SJSA1 (cell line): ENCODE measurements at places on chromosomes 6 and 20. TPM values are rescaled to one million over a fixed set of nuclear protein-coding genes. Genes with fewer than 3 reads are reported as not detected.

DNA sequence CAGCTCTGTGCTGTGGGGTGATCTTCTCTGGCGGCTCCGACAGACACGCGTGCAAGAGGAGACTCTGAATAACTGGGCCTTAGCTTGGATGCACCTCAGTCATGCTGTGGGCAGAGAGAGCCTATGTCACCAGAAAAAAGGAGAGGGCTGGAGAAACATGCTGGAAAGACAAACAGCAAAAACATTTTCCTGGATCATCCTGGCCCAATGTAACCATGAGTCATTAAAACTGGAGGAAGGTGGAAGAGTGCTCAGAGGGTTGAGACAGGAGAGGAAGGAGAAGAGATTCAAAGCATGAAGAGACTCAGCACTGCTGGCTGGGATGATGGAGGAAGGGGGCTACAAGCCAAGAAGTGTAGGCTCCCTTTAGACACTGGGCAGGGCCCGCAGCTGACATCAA, 292.0 kb downstream of the CDH26 start:
- no peak for DNase-seq
- no peaks in the 10 kb centered on the region for H3K36me3 ChIP-seq
- H3K27me3 ChIP-seq = no peaks in the 10 kb centered on the region; the same call in 1 of the 2 replicates
- no peak overlapping the region for H3K4me3 ChIP-seq

- H3K27ac ChIP-seq = no peak overlapping the region
- no peak for DNase-seq
- H3K27me3 ChIP-seq = no peaks in the 10 kb centered on the region
- H3K36me3 ChIP-seq = no peaks in the 10 kb centered on the region
Observed at GRCh38 chr6:41422161-41422560, 86.8 kb downstream of the NCR2 start.

DNA sequence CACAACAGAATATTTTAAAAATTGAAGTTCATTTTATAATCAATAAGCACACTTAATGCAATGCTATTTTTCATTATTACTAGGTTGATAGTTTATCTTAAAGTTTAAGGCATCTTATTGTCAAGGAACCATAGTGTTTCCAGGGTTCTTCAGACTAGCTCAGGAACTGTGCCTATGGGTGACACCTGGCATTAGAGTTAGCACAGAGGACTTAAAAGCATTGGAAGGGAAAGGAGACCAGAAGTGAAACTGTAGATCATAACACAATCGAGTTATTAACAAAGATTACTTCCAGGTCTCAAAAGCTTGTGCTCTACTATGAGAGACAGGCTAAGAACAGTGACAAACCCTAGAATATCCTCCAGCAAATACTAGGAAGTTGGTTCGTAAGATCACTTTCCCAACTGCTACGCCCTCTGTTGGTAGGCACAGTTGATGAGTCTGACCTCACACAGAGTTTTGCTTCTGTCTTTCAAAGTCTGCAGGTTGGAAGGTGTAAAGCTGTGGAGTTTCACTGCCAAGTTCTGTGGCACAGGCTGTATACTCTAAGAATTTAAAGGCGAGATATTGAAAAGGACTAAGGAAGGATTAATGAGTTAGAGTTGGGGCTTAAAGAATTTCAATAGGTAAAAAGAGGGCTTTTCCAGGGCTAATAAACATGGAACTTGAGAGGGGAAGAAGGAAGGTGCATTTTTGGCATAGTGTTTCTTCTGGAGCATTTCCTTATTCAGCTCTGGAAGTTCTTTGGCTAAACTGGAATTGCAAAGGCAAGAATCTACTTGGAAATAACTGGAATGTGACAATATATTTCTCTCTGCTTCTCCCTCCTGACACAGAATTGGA, 531.3 kb upstream of the JAG1 start:
- peak; percentile 64 for DNase-seq
- H3K4me3 ChIP-seq = no peak overlapping the region
- H3K36me3 ChIP-seq = no peaks in the 10 kb centered on the region

DNA sequence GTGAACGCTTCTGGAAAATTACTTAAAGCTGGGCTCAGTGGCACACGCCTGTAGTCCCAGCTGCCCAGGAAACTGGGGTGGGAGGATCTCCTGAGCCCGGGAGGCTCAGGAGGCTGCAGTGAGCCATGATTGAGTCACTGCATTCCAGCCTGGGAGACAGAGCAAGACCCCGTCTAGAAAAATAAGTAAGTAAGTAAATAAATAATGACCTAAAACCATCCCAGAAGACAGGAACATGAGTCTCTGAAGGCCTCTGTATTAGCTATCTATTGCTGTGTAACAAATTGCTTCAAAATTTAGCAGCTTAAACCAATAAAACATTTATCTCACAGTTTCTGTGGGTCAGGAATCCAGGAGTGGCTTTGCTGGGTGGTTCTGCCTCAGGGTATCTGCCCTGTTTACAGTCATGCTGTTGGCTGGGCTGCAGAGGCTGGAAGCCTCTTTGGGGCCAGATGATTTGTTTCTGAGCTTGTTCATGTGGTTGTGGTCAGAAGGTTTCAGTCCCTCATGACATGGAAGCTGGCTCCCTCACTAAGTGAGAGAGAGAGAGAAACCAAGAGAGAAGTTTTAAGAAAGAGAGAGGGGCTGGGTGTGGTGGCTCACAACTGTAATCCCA, 48.4 kb upstream of the NCOA3 start:
- H3K27ac ChIP-seq = no peak overlapping the region
- H3K4me1 ChIP-seq = peaks cover 13% of the 10 kb centered on the region
- DNase-seq = peak; percentile 68
- H3K4me3 ChIP-seq = no peak overlapping the region

GRCh38 chr6:111382476-111383294, 100.3 kb downstream of the REV3L start:
- H3K4me1 ChIP-seq = no peaks in the 10 kb centered on the region
- H3K27me3 ChIP-seq = no peaks in the 10 kb centered on the region
- no peak for DNase-seq
- peaks cover 77% of the 10 kb centered on the region for H3K36me3 ChIP-seq

- H3K27me3 ChIP-seq = no peaks in the 10 kb centered on the region
- peak; percentile 47 for DNase-seq
- H3K36me3 ChIP-seq = no peaks in the 10 kb centered on the region
- peak overlapping the region; percentile 22; the same call in 1 of the 2 replicates for H3K27ac ChIP-seq
- H3K4me3 ChIP-seq = no peak overlapping the region
Observed at GRCh38 chr6:21855811-21856455, 262.4 kb downstream of the SOX4 start.

GRCh38 chr20:42118409-42119125, 500.4 kb upstream of the CHD6 start:
- H3K4me3 ChIP-seq = no peak overlapping the region
- H3K4me1 ChIP-seq = no peaks in the 10 kb centered on the region
- no peaks in the 10 kb centered on the region for H3K27me3 ChIP-seq
- H3K36me3 ChIP-seq = no peaks in the 10 kb centered on the region
- no peak for DNase-seq
- no peak overlapping the region for H3K27ac ChIP-seq

GRCh38 chr6:156777577-156778453, 637 bp downstream of the ARID1B start:
- H3K36me3 ChIP-seq = peaks cover 11% of the 10 kb centered on the region
- peak; percentile 71 for DNase-seq
- H3K27ac ChIP-seq = peak overlapping the region; percentile 90
- H3K4me3 ChIP-seq = peak overlapping the region; percentile 85

- no peaks in the 10 kb centered on the region for H3K4me1 ChIP-seq
- no peak for DNase-seq
- H3K4me3 ChIP-seq = no peak overlapping the region
- no peak overlapping the region for H3K27ac ChIP-seq
- H3K36me3 ChIP-seq = no peaks in the 10 kb centered on the region
Observed at GRCh38 chr20:63083831-63084562, 77.2 kb upstream of the BHLHE23 start.

GRCh38 chr6:55964136-55964535, 88.7 kb upstream of the BMP5 start:
- H3K27ac ChIP-seq = no peak overlapping the region
- H3K27me3 ChIP-seq = no peaks in the 10 kb centered on the region
- no peak overlapping the region for H3K4me3 ChIP-seq
- no peak for DNase-seq
- no peaks in the 10 kb centered on the region for H3K36me3 ChIP-seq
- H3K4me1 ChIP-seq = no peaks in the 10 kb centered on the region

GRCh38 chr6:64505312-64505711, 869.7 kb downstream of the PHF3 start:
- no peak overlapping the region for H3K27ac ChIP-seq
- H3K27me3 ChIP-seq = no peaks in the 10 kb centered on the region
- H3K36me3 ChIP-seq = no peaks in the 10 kb centered on the region

DNA sequence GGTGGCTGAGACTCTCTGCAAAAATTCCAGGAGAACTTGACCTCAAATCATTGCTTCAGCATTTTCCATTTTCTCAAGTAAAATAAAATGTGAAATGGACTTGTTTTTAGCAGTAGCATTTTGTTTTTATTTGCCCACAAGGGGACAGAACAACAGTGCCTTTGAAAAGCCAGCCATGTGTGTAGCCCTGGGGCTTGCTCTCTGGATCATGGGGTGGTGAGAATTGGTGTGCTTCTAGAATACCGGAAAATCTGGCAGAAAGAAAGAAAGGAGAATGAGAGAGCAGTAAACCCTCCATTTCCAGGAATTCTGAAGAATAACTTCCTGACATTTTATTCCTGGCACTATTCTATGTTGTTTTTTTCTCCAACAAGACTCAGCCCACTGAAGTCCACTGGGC, 254.7 kb upstream of the MOCS1 start:
- H3K4me3 ChIP-seq = no peak overlapping the region
- no peak overlapping the region for H3K27ac ChIP-seq
- no peaks in the 10 kb centered on the region for H3K4me1 ChIP-seq
- no peak for DNase-seq

- no peaks in the 10 kb centered on the region for H3K36me3 ChIP-seq
- no peak for DNase-seq
- H3K27ac ChIP-seq = no peak overlapping the region
- H3K27me3 ChIP-seq = no peaks in the 10 kb centered on the region
- peaks cover 34% of the 10 kb centered on the region for H3K4me1 ChIP-seq
Observed at GRCh38 chr6:44224029-44224964, 902 bp downstream of the SLC29A1 start.

DNA sequence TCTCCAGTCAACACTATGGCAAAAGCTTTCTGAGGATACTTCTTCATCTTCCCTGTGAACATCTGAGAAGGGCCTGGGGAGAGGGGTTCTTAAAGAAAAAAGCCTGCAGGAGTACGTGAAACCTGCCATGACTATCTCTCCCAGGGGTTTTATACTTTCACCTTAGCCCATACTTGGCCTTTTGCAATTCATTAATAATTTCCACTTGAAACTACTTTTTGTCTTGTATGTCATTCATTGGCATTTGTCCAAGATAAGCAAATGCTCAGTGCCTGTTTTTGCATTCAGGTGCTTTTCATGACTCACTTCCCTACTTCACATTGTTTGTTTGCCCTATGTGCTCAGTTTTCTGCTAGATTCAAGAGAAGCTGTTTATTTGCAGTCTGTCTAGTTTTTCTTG, 580.3 kb upstream of the GJE1 start:
- H3K4me1 ChIP-seq = peaks cover 14% of the 10 kb centered on the region
- DNase-seq = no peak
- H3K27me3 ChIP-seq = no peaks in the 10 kb centered on the region
- no peak overlapping the region for H3K4me3 ChIP-seq
- H3K27ac ChIP-seq = 0 out of 2 replicates have a peak overlapping the region, but pooled peaks have one; percentile 11

DNA sequence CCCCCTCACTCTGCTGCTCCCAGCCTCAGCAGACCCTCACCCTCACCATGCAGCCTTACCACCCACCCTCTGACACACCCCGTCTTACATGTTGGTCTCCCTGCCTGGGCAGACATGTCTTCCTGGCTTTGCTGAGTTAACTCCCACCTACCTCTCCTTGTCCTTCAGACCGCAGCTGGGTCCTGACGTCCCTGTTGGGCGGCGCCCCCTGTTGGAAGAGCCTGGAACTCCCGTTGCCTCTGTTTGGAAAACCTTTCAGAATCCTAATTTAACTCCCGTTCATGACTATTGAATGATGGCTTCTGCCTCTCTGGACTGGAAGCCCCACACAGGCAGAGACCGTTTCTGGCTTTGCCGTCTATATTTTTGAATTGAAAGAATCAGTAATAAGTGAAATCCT, 245.1 kb downstream of the MYLK4 start:
- H3K27ac ChIP-seq = no peak overlapping the region
- H3K4me1 ChIP-seq = peaks cover 9% of the 10 kb centered on the region
- no peaks in the 10 kb centered on the region for H3K36me3 ChIP-seq
- no peaks in the 10 kb centered on the region for H3K27me3 ChIP-seq
- DNase-seq = no peak
- H3K4me3 ChIP-seq = no peak overlapping the region

DNA sequence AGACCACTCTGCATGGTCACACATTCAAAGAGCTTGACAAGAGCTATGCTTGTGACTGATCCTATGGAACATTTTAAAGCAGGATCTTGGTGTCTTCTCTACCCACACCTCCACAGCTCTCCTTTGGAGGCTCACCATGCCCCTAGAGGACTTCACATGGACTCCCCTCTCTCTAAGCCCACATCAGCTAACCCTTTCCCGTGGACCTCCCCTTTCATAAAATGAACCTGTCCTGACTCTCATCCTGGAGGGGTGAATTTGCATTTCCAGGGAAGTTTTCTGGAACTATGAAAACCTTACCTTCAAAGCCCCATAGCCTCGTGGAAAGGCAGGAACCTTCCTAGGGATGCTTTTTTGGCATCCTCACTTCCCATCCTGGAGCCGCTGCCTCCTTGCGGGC, 184.4 kb upstream of the SUPT3H start:
- peaks cover 13% of the 10 kb centered on the region for H3K4me1 ChIP-seq
- no peaks in the 10 kb centered on the region for H3K36me3 ChIP-seq
- H3K27me3 ChIP-seq = no peaks in the 10 kb centered on the region

DNA sequence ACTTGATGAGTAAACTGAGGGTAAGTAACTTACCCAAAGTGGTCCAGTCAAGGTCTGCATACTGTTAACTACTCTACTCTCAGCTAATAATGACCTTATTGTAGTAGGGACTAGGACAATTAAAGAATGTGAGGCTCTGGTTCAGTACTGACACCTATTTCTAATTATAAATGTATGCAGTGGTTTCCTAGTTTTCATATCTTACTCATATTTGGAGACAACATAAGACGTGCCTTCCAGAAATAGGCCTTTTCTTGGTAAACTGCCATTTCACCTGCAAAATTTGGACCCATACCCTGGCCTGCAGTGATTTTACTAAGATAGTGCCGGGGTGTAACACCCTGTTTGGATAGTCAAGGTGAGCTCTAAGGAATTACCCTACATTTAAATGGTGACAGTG, 24.7 kb downstream of the GJA1 start:
- no peak overlapping the region for H3K27ac ChIP-seq
- no peaks in the 10 kb centered on the region for H3K4me1 ChIP-seq
- no peaks in the 10 kb centered on the region for H3K27me3 ChIP-seq

The RPS6KA2 gene
- total RNA-seq = 15.6 and 16.2 TPM in 2 replicates

The SAMHD1 gene
- 8.2 and 13.8 TPM in 2 replicates for total RNA-seq

The CTAGE9 gene
- total RNA-seq = 0.26 TPM in 1 of 2 replicates, not detected in the other

The WFDC10B gene
- not detected in 2 replicates for total RNA-seq

The LPA gene
- total RNA-seq = not detected in 2 replicates

The CARMIL1 gene
- 21.2 and 22.2 TPM in 2 replicates for total RNA-seq

The NRSN1 gene
- not detected in 2 replicates for total RNA-seq

The C6orf47 gene
- total RNA-seq = 21.1 and 23.7 TPM in 2 replicates

The TASP1 gene
- total RNA-seq = 9.0 and 11.3 TPM in 2 replicates
